H9 (cell line): ENCODE measurements at places on chromosomes 1 and 21. TPM values are rescaled to one million over a fixed set of nuclear protein-coding genes. Genes with fewer than 3 reads are reported as not detected.

LCE3E gene
- not detected in 2 replicates for total RNA-seq

OR2AJ1 gene
- not detected in 2 replicates for total RNA-seq

ACTL8 gene
- 0.26 TPM in 1 of 2 replicates, not detected in the other for total RNA-seq

CFAP107 gene
- total RNA-seq: not detected in 2 replicates

ZFP69B gene
- total RNA-seq: 16.2 and 17.5 TPM in 2 replicates
